ENCODE measurements at places on chromosomes 1 and 21.
A peak's percentile ranks its signal among the peaks of the same experiment; 100 is the strongest.

GRCh38 chr1:13714851-13715250, 14.9 kb downstream of the PRDM2 start:
- H3K27me3 ChIP-seq: no peaks in the 10 kb centered on the region
- H3K4me1 ChIP-seq: no peaks in the 10 kb centered on the region
- peaks cover 2% of the 10 kb centered on the region for H3K36me3 ChIP-seq
- no peak overlapping the region for H3K27ac ChIP-seq

GRCh38 chr21:15839026-15839425, 109.2 kb downstream of the USP25 start:
- DNase-seq: no peak
- H3K4me1 ChIP-seq: no peaks in the 10 kb centered on the region
- no peaks in the 10 kb centered on the region for H3K27me3 ChIP-seq
- no peak overlapping the region for H3K4me3 ChIP-seq
- H3K36me3 ChIP-seq: peaks cover 20% of the 10 kb centered on the region
- no peak overlapping the region for H3K27ac ChIP-seq

- H3K4me1 ChIP-seq: peaks cover 4% of the 10 kb centered on the region
- H3K27me3 ChIP-seq: no peaks in the 10 kb centered on the region
- no peak overlapping the region for H3K27ac ChIP-seq
- H3K4me3 ChIP-seq: no peak overlapping the region
- no peak for DNase-seq
- peaks cover 75% of the 10 kb centered on the region for H3K36me3 ChIP-seq
These were observed 5.3 kb upstream of the DENND4B start for GRCh38 chr1:153951801-153952200.

GRCh38 chr1:64398936-64399335, 71.0 kb upstream of the CACHD1 start:
- DNase-seq: no peak
- no peak overlapping the region for H3K4me3 ChIP-seq
- H3K36me3 ChIP-seq: no peaks in the 10 kb centered on the region
- H3K4me1 ChIP-seq: no peaks in the 10 kb centered on the region

- no peak for DNase-seq
- H3K4me3 ChIP-seq: no peak overlapping the region
- H3K27ac ChIP-seq: peak overlapping the region; percentile 36
- no peaks in the 10 kb centered on the region for H3K27me3 ChIP-seq
- H3K36me3 ChIP-seq: peaks cover 45% of the 10 kb centered on the region
- peaks cover 4% of the 10 kb centered on the region for H3K4me1 ChIP-seq
These were observed 14.6 kb upstream of the MPZL1 start for GRCh38 chr1:167706931-167707877.

DNA sequence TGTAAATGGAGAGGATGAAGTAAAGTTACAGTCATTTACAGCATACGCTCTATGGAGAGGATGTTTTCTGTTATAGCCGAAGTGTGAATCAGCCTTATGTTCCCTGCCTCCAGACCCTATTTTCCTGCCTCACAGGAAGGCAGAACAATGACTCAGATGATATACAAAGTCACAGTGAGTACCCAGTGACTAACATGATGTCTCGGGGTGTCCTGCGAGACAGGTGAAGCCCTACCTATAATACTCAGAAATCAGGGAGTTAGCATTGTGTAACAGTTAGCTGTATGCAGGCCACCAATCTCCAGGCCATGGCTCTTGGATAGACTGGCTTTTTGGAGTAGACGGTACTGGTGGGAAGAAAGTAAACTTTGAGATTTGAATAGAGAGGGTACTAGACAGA, 55.6 kb upstream of the FBXO28 start:
- no peaks in the 10 kb centered on the region for H3K36me3 ChIP-seq
- H3K27me3 ChIP-seq: no peaks in the 10 kb centered on the region
- no peak overlapping the region for H3K27ac ChIP-seq
- no peaks in the 10 kb centered on the region for H3K4me1 ChIP-seq
- no peak overlapping the region for H3K4me3 ChIP-seq

DNA sequence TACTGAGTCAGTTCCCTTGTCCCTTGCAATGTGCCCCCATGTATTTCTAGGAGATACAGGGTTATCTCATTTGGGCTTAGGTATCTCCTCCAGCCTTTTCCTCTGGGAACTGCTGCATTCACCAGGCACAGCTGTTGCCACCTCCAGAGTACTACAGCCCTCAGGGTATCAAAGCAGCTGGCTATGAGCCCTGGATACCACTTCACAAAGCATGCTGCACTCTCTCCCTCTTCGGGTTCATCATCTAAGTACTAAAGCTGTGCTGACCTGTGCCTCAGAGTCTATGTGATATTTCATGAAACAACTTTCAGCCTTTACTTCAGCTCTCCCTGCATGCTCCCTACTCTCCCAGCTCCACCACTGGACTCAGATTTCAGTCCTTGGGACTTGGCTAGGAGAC, 62.3 kb downstream of the CCDC185 start:
- no peaks in the 10 kb centered on the region for H3K36me3 ChIP-seq
- H3K4me3 ChIP-seq: no peak overlapping the region
- H3K27me3 ChIP-seq: no peaks in the 10 kb centered on the region
- no peak overlapping the region for H3K27ac ChIP-seq
- no peaks in the 10 kb centered on the region for H3K4me1 ChIP-seq
- no peak for DNase-seq
